RWPE2 (cell line): ENCODE measurements at places on chromosomes 12 and 14.

DNA sequence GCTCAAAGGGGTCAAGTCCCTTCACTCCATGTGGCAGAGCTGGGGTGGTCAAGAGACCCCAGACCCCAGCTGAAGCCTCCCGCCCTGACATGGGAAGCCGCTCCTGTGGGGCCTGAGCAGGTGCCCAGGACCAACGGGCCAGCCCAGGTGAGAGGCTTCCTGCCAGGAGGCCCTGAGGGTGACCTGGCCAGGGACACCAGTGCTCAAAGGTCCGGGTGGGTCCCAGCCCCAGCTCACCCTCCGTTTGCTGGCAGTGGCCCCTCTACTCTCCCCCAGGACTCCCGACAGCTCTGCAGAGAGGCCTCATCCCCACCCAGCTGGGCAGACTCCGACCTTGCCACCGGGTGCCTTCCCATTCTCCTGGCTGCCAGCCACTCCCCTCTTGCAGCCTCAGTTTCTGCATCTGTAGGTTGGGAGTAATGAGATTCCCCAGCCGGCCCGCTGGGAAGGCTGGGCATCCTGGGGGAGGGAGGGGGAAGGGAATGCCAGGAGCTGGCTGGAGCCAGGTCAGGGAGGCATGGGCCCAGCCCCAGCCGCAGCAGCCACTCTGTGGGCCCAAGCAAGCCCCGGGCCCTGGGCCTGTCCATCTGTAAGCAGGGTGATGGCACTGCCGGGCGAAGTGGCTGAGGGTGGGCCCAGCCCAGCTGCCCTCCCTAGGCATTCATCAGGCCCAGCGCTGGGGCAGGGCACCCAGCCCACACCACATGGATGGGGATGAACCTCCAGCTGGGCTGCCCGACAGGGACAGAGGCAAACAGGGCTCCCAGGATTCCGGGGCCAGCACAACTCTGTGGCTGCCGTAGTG, 10.3 kb upstream of the INF2 start:
- DNase-seq = no peak

- no peak for DNase-seq
Observed at GRCh38 chr12:122859303-122860039, 24.2 kb downstream of the HIP1R start.

DNA sequence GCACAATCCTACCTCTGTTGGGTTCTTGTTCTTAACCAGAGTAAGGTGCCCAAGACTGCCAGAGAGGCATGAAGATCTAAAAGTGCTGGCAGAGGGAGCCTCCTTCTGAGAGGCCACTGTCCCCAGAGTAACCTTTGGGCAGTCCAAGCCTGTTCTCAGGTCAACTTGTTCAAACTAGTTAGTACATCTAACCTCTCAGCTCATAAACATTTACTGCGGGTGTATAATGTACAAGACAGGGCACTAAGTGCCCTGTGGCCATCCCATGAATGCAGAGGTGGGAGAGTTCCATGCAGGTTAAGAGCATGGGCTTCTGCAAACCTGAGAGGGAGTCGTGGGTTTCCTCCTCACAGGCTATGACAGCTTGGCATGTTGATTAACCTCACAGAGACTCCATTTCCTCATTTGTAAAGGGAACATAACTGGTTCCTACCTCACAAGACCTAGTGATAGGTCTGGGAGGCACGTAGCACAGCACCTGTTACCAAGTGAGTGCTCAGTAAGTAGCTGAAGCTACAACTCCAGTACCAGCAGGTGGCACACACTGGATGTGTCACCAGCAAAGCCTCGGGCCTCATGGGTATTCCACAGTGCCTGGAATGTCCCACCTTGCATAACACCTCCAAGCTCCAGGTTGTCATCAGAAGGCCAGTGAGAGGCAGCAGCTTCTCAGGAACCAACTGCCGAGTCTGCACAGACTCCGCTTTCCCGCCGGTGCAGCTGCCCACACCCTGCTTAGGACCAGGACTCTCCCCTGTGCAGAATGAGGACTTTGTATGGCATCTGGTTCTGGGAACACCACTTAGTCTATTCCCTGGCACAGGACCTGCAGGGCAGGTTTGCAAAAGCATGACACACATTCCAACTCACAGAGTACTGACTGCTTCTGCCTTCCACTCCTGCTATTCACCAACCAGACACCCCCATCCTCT, 4.4 kb downstream of the VDR start:
- no peak for DNase-seq

DNA sequence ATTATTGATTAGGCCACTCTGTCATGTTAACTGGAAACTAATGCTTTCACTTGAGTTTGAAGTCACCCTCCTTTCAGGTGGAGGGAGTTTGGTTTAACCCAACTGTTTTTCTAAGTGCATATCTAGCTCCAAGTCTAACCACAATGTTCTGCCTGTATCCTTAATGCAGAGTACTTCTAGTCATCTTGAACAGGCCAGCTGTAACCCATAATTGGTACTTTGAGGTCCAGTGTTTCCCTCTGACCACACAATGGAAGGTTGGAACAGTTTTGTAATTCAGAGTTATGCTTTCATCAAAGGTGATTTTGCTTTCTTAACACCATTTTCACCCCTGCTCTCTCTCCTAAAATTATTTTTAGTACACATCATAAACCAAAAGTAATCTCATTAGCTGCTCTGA, 237.2 kb upstream of the DCN start:
- no peak for DNase-seq

GRCh38 chr12:17372508-17372907, 717.5 kb downstream of the RERGL start:
- no peak for DNase-seq

DNA sequence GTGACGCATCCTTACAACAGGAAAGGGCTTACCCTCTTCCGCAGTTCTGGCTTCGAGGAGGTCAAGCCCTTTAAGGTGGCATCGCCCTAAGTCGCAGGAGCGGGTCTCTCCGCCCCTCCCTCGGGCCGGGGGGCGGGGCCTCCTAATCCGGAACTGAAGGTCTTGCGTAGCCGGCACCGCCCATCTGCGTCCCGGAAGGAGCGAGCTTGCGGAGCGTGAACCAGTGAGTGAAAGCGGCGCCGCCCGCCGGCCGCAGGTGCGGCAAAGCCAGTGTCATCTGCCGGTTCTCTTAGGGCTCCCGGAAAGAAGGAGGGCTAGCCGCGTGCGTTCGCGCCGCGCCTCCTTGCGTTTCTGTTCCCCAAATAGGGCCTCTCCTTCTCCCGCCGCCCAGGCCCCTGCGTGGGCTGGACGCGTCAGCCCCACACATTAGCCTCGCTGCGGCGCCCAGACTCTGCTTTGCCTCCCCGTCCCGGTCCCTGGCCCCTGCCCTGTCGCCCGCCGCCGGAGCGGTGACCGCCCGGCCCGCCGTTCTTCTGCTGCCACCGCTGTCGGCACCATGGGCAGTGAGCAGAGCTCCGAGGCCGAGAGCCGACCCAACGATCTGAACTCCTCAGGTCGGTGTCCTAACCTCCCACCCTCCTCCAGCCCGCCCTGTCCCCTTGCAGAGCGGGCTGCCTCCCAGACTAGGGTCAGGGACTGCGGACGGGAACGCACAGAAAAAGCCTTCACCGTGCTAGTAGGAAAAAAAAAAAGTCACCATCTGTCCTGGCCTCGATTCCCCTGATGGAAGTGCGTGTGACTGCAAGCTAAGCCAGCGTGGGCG, at the start of gene BORCS5:
BORCS5 (plus strand) TSS at position 183 of the 823 bp plus-strand sequence; CDS start at position 557, 374 bp downstream.
- DNase-seq = peak; percentile 86
